CD4-positive, CD25-positive, alpha-beta regulatory T cell (primary cell): ENCODE measurements at places on chromosomes 5 and 9.

DNA sequence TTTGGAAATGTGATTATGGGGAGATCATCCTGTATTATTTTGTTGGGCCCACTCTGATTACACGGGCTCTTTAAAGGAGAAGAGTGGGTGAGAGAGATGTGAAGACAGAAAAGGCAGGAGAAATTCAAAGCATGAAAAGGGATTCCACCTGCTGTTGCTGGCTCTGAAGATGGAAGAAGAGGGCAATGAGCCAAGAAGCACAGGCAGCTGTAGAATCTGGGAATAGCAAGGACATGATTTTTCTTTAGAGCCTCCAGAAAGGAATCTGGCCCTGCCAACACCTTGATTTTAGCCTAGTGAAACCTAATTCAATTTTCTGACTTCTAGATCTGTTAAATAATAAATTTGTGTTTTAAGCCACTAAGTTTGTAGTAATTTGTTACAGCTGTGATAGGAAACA is 11.3 kb downstream of the C9 start:
- no peak for DNase-seq

DNA sequence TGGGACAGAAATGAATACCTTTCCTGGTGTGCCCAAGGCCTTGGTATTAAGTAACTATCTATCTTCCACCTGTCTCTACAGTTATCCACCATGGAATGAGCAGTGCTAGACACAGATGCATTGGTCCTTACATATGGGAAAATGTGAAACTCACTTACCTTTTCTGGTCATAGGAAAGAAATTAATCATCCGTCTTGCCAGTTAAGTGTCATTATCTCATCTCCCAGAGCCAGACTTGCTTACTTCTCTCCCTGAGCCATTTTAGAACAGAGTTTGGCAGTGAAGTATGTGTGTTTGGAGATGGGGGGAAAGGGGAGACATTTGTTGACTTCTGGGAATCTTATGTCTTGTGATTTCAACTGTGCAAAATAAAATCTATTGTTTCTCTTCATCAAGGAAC is 1211.0 kb upstream of the CDH6 start:
- no peak for DNase-seq

DNA sequence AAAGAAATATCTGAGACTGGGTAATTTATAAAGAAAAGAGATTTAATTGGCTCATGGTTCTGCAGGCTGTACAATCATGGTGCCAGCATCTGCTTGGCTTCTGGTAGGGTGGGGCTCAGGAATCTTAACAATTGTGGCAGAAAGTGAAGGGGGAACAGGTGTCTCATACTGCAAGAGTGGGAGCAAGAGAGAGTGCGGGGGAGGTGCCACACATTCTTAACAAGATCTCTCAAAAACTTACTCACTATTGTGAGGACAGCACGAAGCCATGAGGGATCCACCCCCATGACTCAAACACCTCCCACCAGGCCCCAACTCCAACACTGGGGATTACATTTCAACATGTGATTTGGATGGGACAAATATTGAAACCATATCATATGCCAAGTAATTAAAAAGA is 70.1 kb upstream of the PANK3 start:
- no peak for DNase-seq

DNA sequence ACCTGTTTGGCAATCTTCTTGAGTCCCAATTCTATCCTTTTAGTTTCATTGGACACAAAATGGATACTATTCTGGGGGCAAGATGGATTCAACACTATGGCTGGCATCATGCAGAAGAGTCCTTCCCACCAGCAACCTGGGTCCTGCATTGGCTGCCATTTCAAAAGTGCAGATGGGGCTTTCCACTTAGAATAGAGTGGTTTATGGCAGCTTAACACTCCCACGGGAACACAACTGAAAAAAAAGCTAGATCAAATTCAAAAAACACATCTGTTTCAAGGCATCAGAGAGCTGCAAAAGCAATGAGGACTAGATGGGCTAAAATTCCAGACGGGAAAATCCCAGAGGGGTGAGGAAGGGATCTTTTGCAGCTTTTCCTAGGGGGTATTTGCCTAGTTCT is 11.2 kb upstream of the HMHB1 start:
- no peak for DNase-seq

DNA sequence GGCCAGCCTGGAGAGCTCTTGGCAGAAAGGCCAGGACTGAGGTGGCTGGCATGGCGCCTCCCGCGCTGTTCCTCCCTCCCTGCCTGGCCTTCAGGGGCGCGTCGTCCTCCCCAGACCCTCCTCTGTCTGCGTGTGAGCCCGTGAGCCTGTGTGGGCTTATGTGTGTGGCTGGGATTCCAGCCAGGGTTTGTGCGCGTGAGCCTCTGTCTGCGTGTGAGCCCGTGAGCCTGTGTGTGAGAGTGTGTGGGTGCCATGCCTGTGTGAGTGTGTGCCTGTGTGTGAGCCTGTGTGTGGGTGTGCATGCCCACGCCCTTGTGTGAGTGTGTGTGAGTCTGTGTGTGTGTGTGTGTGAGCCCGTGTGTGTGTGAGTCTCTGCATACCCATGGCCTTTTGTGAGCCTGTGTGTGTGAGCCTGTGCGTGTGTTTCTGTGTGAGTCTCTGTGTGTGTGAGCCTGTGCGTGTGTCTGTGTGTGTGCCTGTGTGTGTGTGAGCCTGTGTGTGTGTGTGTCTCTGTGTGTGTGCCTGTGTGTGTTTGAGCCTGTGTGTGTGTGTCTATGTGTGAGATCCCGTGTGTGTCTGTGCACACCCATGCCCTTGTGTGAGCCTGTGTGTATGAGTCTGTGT is 13.0 kb downstream of the RXRA start:
- DNase-seq: no peak

GRCh38 chr5:33166522-33166921 is 274.2 kb upstream of the TARS1 start:
- DNase-seq: no peak

DNA sequence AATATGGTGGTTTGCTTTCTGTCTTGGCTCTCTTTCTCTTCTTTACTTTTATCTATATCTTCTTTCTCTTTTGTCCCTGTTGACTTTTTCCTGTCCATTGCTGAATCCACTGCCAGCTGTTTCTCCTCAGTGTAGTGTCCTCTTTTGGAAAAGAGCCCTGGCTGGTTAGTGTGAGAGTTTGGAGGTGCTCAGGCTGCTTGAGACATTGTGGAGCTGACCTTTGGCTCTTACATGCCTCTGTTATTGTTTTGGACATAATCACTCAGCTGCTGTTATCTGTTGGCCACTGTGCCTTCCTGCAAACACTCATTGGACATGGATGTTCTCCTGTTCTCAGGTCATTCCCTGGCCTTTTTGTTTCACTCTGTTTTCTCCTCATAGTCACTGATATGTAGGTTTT is 295.4 kb upstream of the RIOK2 start:
- no peak for DNase-seq

GRCh38 chr5:22665801-22666200 is 187.3 kb downstream of the CDH12 start:
- no peak for DNase-seq

DNA sequence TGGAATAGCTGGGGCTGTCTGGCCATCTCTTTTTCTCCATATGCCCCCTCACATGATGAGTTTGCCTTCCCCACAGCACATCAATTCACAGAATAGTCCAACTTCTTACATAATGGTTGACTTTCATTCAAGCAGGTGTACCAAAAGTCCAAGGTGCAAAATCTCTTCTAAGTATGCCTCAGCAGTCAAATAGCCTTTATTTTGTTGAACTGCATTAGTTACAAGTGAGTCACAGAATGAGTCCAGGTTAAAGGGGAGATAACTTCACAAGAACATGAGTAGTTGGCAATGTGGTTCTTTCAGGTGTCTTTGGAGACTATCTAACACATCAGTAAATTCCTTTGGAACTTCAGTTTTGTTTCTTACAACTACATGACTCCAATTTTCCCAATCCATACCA is 672.5 kb downstream of the PRELID2 start:
- DNase-seq: no peak

GRCh38 chr5:1733369-1733768 is 66.3 kb downstream of the MRPL36 start:
- no peak for DNase-seq

- no peak for DNase-seq
Observed at GRCh38 chr5:82622711-82623514, 344.8 kb upstream of the RPS23 start.

DNA sequence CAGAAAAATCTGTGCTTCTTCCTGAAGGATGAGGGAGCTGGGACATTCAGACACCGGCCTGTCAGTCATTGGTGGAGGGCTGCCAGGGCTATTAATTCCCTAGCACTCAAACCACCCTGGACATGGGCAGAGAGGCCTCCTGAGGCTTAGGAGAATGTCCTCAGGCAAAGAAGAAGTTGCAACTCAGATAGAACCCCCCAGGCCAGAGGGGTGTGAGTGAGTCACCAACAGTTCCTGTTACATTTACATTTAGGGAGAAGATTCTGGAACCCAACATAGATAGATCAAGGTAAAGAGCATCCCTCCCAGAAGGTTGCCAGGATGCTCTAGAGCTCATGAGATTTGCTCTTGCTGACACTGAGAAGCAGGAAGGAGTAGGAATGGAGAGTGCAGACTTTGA is 29.2 kb upstream of the SYK start:
- no peak for DNase-seq

DNA sequence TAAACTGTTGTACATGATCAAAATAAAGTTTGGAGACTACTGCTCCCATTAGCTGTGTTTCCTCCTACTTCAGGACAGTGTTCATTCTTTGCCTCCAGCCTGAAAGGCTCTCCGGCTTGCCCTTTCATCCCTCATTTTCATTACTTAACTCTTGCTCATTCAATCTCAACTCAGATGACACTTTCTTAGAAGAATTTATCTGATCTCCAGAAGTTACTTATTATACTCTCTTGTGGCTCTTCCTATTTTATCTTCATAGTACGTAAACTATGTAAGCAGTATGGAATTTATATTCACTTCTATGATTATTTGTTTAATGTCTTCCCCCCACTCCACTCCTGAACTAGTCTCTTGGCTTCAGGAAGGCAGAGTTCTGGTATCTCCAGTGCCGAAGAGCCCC is 1737.9 kb upstream of the C9orf72 start:
- DNase-seq: no peak

- no peak for DNase-seq
Observed at GRCh38 chr5:10018201-10019069, 231.3 kb downstream of the ATPSCKMT start.

DNA sequence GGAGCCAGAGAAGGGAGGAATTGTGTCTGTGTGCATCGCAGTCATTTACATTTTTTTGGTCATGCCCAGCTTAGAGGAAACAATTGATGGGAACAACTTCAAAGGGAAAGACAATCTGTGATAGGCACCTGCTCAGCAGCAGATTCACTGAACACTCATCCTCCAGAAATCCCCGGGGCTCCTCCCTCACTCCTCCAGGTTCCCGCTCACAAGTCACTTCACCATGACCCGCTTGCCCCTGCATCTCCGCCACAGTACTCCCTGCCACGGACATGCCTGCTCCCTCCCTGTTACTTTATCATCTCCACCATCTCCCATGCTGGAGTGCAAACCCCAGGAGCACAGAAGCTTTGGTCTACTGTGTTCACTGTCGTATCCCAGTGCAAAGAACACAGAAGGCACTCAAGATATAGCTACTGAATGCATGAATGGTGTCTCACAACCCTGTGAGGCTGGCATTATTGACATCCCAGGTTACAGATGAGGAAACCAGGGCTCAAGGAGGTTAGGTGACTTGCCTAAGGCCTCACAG is 16.2 kb downstream of the LHX6 start:
- no peak for DNase-seq

DNA sequence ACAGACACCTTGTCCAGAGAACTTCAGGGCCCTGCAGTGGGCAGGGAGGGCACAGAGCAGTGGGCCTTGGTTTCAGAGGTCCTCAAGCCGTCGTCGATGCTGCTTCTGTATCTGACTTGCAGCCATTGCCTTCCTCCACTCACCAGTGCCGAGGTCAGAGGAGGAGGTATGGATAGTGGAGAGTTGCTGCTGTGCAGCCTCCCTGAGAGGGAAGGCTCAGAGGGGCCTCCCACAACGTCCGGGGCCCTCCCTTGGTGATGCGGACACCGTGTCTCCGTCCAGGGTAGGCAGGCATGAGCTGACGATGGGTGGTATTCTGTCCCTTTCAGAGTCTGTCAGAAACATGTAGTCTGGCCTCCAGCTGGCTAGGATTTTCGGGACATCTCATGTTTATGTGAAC is 73.9 kb downstream of the MVB12B start:
- no peak for DNase-seq

GRCh38 chr5:67964619-67965018 is 250.9 kb upstream of the PIK3R1 start:
- DNase-seq: no peak

DNA sequence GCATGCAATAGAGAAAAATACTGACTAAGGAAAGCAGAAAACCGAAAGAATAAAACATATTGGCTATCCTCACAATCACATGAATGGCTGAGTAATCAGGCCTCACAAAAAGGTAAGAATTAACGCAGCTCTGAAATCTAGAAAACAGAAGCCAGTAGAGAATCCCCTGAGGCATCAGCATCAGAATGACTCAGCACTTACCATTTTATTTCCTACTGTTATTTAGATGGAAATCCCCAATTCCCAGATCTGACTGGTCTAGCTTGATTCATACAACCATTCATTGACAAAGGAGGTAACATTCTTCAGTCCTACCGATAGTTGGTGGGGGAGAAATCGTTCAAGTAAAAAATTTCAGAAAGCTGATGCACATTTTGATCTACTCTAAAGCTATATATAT is 1408.4 kb upstream of the WWC1 start:
- DNase-seq: no peak

DNA sequence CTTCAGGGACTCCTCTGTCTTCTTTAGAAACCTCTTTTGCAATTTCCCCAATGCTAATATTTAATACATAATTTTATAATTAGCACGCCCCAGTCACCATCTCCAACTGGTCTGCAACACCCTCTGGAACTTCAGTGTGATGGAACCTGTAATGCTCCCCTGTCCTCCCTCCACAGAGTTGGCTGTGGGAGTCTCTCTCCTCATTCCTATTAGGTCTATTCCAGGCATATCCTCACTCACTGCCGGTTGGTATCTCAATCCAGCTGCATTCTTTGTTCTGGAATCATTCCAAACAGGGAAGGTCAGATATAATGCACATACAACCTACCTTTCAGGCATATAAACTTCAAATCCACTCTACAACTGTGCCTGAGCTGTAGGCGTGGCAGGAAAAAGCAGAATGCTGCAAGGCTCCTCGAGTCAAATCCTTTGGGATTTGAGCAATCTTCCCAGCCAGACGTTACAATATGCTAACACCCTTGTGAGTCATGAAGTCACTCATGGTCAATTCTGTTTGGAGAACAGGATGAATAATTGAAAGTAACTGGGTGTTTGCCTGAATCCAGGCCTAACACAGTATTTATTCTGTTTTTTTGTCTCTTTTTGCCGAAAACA is 293.8 kb downstream of the CWC27 start:
- DNase-seq: no peak
